ENCODE measurements at places on chromosomes 1 and 21.

DNA sequence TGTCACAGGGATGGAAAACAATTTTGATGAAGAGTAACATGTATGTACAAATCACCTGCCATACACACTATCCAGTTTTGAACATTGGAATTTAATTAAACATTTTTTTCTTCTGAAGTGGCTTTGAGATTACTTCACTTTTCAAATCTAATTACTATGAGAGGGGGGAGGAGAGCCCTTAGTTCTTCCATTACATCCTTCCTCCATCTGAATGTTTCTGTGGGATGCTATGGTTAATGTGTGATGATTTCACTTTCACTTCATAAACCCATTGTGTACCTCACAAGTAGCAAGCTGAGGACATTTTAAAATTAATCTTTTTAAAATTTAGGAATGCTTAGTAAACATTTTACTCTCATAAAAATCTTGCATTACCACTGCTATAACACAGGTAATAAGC lies 156.9 kb downstream of the RUNX1 start:
- peak; percentile 54 for DNase-seq

DNA sequence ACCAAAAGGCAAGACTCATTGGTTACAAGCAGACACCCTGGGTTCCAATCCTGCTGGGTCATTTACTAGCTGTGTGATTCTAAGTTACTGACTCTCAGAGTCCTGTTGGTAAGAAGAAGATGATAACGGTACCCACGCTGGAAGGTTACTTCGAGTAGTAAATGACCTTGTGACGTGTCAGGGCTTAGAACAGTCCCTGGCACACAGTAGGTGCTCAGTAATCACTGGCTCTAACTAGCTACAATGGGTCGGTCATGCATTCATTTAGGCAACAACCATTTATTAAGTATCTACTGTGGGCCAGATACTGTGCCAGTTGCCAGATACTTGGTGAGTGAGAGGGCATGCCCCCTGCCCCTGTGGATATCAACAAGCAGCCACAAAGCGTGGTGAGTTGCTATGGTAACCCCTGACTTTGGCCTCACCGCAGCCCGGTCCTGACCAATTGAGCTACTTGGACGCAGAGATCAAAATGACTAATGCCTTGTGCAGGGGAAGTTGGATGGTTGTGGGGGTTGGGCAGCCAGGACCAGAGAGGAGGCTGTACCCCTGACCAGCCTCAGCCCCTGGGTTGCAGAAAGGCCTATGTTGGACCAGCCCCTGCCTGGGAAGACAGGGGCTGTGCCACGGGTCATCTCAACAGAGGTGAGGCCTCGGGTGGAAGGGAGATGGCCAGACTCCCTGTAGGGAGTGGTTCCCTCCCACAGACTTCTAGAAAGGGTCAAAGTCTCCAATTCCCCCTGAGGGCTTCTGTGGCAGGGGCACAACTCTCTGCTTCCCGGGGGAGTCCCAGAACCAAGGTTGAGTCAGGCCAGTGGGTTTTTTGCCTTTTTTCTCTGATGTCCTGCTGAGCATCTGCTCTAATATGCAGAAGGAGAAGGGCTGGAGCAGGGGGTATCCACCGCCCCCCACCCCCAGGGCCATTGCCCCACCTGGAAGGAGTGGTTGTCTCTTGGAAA lies 16.0 kb downstream of the DHRS3 start:
- peak; percentile 93 for DNase-seq

GRCh38 chr1:91450260-91450659 lies 45.6 kb upstream of the HFM1 start:
- DNase-seq, result peak; percentile 50

- no peak for DNase-seq
Measured at GRCh38 chr1:240212556-240212955, 120.9 kb downstream of the FMN2 start.

DNA sequence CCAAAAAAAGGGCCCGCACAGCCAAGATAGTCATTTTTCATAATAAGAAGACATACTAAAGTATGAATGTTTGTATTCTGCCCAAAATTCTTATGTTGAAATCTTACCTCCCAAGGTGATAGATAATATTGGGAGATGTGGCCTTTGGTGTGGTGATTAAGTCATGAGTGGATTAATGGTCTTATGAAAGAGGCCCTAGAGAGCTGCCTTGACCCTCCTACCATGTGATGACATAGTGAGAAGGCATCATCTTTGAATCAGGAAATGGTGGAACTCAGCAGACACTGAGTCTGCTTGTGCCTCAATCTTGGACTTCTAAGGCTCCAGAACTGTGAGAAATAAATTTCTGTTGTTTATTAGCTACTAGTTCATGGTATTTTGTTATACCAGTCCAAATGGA lies 11.8 kb upstream of the RNPC3 start:
- no peak for DNase-seq

DNA sequence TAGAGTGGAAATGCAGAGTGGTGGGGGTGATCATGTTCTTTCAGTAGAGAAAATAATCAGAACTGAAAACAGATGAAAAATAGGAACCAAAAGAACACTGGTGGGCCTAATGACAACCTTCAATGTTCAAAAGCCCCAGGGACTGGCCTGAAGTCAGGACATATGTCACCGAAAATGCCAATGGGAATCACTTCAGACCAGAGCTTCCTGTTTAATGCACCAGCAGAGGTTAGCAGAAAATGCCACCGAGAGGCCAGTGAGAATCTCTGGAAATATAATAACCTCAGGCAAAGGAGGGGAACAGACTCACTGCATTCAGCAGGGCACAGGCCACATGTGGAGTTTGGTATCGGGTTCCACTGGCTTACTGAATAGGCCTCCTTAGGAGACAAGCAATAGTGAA lies 15.9 kb upstream of the CD58 start:
- no peak for DNase-seq

GRCh38 chr1:151838222-151839081 lies 1.2 kb downstream of the C2CD4D start:
- no peak for DNase-seq

GRCh38 chr1:24391882-24392603 lies 21.5 kb downstream of the STPG1 start:
- DNase-seq, result peak; percentile 61
